ENCODE measurements at places on chromosomes 4 and X.

- no peak for DNase-seq
Observed at GRCh38 chr4:102469806-102470205, 31.4 kb upstream of the NFKB1 start.

GRCh38 chr4:80963051-80963450 lies 67.5 kb upstream of the BMP3 start:
- DNase-seq: no peak

- DNase-seq: no peak
Observed at GRCh38 chr4:94974773-94975172, 217.0 kb downstream of the BMPR1B start.

DNA sequence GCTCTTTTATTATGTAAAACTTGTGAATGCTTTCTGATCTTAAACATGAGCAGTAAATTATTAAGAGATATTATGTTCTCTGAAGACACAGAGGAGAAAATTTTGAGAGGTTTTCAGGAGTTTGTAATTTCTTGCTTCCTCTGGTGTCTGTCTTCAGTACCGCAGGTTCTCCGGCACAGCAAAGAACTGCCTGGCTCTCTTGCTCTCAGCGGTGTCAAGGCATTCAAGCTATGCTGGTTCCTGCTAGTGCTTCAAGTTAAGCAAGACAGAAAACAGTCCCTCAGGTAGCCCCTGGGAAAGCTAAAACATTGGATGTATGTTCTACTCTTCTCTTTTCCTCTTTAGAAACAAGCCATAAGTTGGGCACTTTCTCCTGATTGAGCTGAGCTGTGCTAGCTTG lies 120.2 kb upstream of the CENPE start:
- no peak for DNase-seq

- DNase-seq: no peak
Observed at GRCh38 chrX:53160297-53160983, 64.6 kb downstream of the KDM5C start.

DNA sequence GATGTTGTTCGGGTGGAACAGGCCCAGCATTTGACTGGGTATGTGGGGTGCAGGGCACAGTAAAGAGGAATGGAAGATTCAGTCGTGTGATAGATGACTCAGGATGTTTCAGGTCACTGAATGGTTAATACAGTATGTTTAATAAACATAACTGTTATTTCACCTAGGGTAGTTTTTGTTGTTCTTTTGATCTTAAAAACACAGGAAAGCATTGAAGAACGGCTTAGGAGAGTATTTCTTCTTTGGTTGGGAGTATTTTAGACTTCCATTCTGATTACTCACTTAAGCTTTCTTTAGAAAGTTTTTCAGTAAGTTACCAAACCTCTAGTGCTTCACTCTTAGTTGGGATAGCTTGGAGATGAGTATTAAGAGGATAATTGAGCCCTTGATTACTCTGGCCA lies 62.3 kb downstream of the STAG2 start:
- peak; percentile 1 for DNase-seq

DNA sequence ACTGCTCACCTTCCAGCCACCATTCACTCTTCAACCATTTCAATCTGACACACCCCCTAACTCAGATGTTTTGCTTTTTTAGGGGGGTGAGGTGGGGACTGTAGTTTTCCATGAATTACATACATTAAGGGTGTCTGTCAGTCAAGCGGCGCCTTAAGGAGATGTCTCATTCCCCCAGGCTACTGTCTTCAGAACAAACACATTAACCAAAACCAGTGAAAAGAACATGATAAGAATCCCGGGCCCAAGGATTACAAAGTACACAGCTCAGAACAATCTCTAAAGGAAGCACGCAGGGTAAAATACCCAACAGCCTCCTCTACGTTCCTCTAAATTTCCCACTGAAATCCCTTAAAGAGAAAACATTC lies 62.5 kb upstream of the IRF2 start:
- DNase-seq: no peak

- DNase-seq: peak; percentile 69
Observed at GRCh38 chrX:10175319-10175871, 18.6 kb downstream of the CLCN4 start.

GRCh38 chr4:8270912-8271815 lies 1.6 kb downstream of the HTRA3 start:
- DNase-seq: no peak

GRCh38 chrX:15834053-15834452 lies 20.6 kb downstream of the AP1S2 start:
- no peak for DNase-seq

DNA sequence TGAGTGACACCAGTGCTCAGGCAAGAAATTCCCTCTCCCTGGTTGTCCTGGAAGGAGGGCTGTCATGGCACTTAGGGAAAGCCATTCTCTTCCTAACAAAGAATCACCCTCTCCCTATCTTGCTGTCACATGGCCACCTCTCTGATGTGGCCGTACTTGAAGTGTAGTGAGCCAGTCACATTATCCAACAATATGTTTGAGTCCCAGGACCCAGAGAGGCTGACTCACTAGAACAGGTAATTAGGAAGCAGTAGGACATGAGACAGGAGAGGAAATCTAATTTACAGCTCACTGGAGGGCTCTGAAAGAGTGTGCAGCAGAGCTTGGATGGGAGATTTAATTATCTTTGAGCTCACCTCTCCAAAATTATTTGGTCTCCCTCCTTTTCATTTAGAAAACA lies 299.1 kb downstream of the ARHGAP24 start:
- DNase-seq: no peak

DNA sequence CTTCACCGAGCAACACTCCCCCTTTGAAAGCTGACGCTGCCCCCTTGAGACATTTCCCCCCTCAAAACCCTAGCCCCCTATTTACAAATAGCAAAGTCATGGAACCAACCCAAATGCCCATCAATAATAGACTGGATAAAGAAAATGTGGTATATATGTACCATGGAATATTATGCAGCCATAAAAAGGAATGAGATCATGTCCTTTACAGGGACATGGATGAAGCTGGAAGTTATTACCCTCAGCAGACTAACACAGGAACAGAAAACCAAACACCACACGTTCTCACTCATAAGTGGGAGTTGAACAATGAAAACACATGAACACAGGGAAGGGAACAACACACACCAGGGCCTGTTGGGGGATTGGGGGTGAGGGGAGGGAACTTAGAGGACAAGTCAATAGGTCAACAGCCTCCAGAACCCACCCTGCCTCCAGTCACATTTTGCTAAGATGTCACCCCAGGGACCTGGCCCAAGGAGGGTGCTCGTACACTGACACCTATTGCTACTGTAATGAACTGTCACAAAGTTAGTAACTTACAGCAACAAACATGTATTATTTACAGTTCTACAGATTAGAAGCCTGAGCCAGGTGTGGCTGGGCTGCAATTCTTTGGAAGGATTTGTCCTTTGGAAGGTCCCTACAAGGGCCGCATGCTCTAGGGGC lies 20.6 kb downstream of the SCD5 start:
- no peak for DNase-seq

- peak; percentile 66 for DNase-seq
Observed at GRCh38 chrX:19799319-19800182, 87.8 kb downstream of the SH3KBP1 start.

DNA sequence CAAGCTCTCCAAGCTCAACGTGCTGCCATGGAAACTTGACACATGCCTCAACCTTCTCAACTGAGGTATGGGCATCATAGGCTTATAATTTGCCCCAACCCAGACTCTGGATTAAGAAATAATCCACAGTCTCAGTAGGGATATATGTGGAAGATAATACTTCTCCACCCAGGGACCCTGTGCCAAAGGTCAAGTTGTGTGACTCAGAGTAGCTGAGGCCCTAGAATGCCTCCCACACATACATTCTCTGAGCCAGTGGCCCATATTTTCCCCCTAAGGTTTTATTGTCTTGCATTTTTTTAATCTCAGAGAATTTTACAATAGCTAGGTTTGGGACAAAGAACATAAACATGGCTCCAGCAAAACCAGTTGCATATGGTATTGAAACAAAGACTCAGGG lies 283.1 kb downstream of the IDS start:
- peak; percentile 1 for DNase-seq

Data from RPMI7951 (cell line).